ENCODE measurements at places on chromosomes 6 and 20.

- DNase-seq, result no peak
Measured at GRCh38 chr6:126110512-126111270, 124.4 kb downstream of the TRMT11 start.

DNA sequence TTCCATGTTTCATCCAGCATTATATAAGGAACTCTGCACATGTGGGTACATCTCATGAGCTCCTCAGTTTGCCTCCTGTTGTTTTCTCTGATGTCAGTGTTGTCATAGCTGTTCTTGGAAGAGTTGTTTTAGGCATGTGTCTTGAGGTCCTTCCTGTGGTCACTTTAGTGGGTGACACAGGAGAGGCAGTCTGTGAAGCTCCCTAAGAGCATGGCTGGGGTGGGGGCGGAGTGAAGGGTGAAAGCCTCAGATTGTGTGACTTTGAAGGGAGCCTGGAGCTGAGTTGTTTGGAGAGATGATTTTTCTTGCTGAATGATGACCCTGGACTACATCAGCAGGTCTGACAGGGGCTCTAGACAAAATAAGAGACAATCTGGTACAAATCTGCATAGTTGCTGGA lies 37.7 kb downstream of the PPP1R14C start:
- DNase-seq, result no peak

DNA sequence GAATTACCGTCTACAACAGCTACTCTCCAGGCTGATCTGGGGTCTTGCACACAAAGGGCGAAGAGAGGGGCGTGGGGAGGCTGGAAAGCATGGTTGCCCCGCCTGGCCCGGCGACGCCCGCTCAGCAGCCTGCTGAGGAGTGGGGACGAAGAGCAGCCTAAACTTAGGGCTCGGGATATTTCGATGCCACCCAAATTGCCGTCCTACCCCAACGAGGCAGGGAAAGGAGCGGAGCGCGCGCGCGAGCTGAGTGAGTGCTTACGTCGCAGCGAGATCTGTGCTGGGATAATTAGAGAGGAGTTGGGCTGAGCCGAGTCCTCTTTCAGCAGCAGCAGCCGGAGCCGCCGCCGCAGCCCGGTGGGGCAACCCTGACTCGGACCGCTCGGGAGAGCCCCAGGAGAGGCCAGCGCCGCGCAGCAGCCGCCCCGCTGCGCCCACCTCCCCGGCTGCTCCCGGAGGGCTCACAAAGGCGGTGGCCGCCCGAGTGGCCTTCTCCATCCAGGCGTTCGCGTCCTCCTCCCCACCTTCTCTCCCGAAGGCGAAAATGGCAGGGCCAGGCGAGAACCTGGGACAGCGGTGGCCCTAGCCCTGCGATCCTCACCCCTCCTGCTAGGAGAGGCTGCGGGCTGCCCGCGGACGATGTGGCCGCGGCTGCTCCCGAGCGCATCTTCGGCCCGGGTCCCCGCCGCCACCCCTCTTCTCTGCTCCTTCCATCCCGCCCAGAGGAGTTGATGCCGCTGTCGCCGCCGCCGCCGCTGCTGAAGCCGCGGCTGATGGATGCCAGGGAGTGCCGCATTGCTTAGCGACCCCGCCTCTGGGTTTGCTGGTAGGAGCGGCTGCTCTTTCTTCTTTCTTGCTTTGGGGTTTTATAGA lies at the start of gene CLVS2:
CLVS2 (plus strand) TSS at position 315 of the 873 bp plus-strand sequence. CDS start 1,543 bp downstream, outside the sequence.
- DNase-seq, result no peak

- DNase-seq, result no peak
Measured at GRCh38 chr6:121506761-121507754, 71.6 kb downstream of the GJA1 start.

DNA sequence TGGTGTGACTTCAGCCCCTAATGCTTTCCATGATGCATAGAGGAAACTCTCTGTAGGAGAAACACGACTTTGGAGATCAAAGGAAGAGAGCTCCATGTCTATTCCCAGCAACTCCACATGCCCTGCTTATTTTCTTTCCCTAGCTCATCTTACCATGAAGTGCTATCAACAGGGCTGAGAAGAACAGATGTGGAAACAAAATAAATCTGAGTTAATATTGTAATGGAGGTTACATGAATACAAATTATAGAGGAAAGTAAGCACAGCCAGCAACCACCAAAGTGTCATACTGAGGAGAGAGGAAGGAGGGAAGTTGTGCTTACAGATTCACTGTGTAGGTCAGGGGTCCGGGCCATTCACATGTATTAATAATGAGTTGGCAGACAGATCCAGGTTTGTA lies 157.5 kb downstream of the RFPL4B start:
- DNase-seq, result no peak

- no peak for DNase-seq
Measured at GRCh38 chr6:39407446-39407993, 85.0 kb upstream of the KCNK16 start.

GRCh38 chr6:43856005-43856765 lies 86.2 kb downstream of the VEGFA start:
- no peak for DNase-seq

DNA sequence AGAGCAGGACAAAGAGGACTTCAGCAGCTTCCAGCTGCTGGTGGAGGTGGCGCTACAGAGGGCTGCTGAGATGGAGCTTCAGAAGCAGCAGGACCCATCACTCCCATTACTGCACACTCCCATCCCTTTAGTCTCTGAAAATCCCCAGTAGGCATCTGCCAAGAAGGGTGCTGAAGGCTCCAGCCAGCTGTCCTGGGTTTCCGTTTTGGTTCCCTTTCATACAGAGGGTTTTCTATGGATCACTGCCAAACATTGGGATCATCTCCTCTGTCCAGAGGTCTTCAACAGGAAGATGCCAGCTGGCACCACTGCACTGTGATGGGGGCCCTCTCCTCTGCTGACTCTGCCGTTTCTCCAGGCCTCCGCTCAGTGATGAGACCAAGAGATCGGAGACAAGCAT lies 14.3 kb upstream of the RAB5IF start:
- no peak for DNase-seq

- no peak for DNase-seq
Measured at GRCh38 chr6:4667591-4667990, 108.6 kb upstream of the CDYL start.

DNA sequence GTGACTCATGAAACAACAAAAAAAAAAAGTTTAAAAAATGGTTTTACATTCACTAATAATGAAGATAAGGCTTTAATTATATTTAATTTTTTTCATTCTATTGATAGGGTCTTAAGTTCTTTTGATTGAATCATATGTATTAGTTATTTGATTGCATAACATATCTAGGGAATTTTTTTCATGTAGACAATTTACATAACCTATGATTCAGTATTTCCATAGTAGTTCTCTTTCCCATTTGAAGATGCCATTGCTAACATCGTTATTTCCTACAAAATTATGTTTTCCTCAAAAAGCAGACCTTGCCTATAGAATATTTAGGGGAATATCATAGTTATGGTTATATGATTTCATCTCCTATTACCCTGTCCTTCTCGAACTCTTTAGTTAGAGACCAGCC lies 463.4 kb downstream of the TFAP2B start:
- DNase-seq, result no peak

- DNase-seq, result no peak
Measured at GRCh38 chr20:615514-615913, 5.4 kb upstream of the TCF15 start.

- no peak for DNase-seq
Measured at GRCh38 chr6:166087246-166087645, 80.4 kb downstream of the TBXT start.

DNA sequence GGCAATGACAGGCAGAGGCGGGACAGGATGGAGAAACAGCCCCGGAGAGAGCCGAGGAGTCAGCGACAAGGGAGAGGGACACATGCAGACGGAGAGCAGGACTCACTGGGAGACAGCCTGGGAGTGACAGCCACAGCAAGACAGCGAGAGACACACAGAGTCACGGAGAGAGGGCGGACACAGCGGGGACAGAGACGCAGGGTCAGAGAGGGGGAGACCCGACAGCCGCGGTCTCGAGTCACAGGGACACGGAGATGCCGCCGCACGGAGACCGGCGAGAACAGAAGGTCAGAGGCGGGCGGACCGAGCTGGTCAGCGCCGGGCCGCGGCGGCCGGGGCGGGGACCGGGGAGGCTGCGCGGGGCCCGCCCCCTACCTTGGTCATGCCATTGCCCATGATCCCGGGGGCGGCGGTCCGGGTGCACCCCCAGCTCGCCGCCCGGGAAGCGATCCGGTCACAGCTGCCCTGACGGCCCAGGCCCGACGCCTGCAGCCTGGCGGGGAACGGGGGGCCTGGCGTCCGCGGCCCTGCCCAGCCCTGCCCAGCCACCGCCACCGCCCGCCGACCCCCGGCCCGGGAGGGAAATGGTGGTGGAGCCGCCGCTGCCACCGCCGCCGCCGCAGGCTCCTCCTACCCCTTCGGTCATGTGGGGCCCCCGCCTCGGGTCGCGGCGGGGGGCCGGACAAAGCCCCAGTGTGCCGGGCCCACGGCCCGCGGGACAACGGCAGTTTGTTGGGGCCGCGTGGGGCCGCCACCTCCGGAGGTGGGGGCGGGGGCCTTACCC lies at the start of the genes DUSP15 and TTLL9:
DUSP15 (minus strand) TSS at position 586 of the 784 bp plus-strand sequence; CDS start at position 396, 190 bp downstream.
TTLL9 (plus strand) TSS at position 693 of the 784 bp plus-strand sequence. CDS start 493 bp downstream, outside the sequence.
- DNase-seq, result no peak

DNA sequence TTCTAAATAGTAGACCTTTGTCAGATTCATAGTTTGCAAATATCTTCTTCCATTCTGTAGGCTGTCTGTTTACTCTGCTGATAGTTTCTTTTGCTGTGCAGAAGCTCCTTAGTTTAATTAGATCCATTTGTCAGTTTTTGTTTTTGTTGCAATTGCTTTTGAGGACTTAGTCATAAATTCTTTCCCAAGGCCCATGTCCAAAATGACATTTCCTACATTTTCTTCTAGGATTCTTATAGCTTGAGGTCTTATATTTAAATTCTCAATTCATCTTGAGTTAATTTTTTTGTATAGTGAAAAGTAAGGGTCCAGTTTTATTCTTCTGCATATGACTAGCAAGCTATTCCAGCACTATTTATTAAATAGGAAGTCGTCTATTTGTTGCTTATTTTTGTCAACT lies 287.0 kb downstream of the PACRG start:
- DNase-seq, result no peak

GRCh38 chr6:28589957-28590349 lies 64.3 kb downstream of the GPX5 start:
- no peak for DNase-seq

- DNase-seq, result no peak
Measured at GRCh38 chr6:105400501-105400900, 2.4 kb downstream of the PREP start.

- DNase-seq, result no peak
Measured at GRCh38 chr20:61123286-61123685, 128.8 kb upstream of the CDH4 start.

DNA sequence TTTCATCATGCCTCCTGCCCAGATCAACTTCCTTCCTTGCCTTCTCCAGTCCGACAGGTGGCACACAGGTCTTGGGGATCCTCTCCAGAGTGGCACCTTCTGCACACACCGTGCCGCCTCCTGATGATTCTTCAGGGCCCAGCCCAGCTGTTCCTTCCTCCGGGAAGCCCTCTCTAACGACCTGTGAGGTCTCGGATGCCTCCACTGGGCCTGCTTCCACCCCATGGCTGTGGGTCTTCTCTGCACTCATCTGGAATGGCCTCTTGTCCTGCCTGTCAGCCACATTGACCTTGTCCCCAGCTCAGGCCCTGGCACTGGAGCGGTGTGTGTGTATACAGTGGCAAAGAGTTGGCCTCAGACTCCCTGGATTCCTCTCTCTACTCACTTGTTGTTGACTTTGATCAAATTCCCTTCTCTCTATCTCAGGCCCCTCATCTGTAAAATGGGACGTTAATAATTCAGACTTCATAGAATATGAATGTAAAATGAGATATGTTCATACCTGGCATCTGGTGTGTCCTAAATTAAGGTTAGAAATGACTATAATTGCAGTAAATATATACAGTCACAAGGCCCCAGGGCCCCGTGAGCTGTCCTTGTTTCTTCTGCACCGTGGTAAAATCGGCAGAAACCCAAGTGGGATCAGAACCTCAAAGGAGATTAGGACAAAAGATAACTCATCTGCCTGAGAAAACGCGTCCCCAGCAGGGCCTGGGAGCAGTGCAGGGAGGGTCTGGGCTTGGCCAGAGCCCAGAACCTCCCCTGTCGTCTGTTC lies 1.5 kb downstream of the FAM210B start:
- no peak for DNase-seq

DNA sequence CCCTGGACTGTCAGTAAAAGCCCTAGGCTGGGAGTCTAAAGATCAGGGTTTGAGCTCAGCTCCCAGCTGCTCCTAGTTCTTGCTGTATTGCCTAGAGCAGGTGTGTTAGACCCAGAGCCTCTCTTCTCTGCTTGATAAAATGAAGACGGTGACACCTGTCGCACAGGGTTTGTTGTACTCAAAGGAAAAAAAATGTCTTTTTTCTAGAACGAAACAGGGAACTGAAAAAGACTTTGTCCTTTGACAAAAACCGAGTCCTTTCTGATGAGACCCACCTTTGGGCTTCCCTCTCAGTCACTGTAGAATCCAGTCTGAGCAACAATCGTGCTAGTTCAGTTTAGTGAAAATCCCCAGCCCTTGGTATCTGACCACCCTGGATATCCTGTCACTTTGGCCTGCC lies 102.1 kb upstream of the LAMP5 start:
- no peak for DNase-seq

DNA sequence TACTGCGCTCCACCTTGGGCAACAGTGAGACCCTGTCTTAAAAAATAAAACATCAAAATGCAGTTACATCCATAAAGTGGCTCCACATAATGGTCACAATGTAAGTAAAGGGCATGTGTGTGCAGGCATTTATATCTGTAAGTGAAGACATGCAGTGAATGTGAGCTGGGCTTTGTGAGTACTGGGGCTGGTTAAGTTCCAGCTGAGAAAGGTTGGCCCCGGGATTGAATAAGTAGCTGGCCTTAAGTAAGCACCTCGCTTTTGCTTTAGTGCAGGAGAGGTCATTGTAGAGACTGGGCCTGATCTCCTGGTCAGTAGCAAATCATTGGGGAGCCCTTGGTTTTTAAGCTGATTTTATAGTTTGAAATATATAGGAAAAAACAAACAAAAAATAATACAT lies 8.0 kb downstream of the QKI start:
- DNase-seq, result no peak

GRCh38 chr20:37776049-37776448 lies 82.2 kb downstream of the CTNNBL1 start:
- no peak for DNase-seq

GRCh38 chr20:18090044-18090443 lies 32.3 kb upstream of the OVOL2 start:
- no peak for DNase-seq

- DNase-seq, result no peak
Measured at GRCh38 chr6:163813979-163814493, 399.5 kb downstream of the QKI start.

DNA sequence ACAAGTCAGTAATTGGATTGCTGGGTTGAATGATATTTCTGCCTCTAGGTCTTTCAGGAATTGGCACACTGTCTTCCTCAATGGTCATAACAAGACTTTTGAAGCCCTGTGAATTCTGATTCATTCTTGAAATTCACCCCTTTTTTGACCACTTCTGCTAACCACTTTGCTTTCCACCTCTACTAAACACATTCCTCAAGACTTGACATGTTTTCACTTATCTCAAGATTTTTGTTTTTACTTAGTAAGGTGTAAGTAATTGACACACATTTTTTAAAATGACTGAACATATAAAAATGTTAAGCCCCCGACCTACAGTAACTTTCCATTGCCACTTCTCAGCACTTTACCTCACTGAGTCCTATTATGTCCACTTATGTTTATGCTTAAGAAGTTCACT lies 239.1 kb downstream of the GRM1 start:
- no peak for DNase-seq

GRCh38 chr6:81304466-81304865 lies 448.0 kb downstream of the TENT5A start:
- DNase-seq, result no peak

All from activated CD8-positive, alpha-beta memory T cell treated with anti-CD3 and anti-CD28 coated beads, Interleukin-2, amount 10 ng/mL, durations not matched to agents 7 days and 5 days (primary cell).